ENCODE measurements at places on chromosomes 16 and 17.

DNA sequence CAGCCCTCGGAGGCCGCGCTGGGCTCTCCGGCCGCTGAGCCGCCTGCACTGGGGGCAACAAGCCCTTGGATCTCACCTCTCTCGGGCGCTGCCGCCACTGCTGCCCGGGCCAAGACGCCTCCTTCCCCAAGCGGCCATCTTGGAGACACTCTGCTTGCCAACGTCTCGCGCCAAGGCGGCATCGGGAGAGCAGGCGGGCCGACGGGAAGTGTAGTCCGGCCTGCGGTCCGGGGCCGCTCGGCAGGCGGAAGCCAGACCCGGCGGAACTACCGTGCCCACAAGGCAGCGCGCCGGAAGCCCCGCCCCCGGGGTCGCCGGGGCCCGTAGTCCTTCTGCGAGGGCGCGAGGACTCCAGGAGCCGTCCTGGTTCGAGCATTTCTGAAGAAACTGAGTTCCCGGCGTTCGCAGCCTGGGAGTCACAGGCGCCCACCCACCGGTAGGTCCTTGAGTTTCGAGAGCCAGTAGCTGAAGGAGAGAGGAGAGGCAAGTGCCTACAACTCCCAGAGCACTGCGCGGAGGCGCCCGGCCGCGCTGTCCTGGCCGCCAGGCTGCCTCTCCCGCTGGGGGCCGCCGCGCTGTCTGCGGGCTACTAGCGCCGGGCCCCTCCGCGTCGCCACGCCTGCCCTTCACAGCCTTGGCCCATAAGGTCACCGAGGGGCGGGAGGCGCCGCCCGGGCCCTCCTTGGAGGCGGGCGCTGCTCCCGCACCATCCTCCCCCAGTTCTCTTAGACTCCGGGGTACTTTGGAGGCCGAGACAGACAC is at the start of gene TMEM11:
Gene TMEM11, minus strand, starts transcription at position 147 of the 762 bp plus-strand sequence. Its CDS starts 9 bp downstream, at position 138.
- peaks cover 20% of the 10 kb centered on the region for H3K4me1 ChIP-seq
- H3K27me3 ChIP-seq = no peaks in the 10 kb centered on the region
- peak; percentile 92 for DNase-seq
- H3K4me3 ChIP-seq = peak within 1 kb of the TSS; percentile 83

GRCh38 chr17:81295676-81296381 is 722 bp upstream of the SLC38A10 start:
- DNase-seq = peak; percentile 80
- peak overlapping the region; percentile 59 for H3K27ac ChIP-seq
- H3K4me3 ChIP-seq = peak overlapping the region; percentile 98
- peaks cover 8% of the 10 kb centered on the region for H3K4me1 ChIP-seq
- peaks cover 11% of the 10 kb centered on the region for H3K27me3 ChIP-seq

DNA sequence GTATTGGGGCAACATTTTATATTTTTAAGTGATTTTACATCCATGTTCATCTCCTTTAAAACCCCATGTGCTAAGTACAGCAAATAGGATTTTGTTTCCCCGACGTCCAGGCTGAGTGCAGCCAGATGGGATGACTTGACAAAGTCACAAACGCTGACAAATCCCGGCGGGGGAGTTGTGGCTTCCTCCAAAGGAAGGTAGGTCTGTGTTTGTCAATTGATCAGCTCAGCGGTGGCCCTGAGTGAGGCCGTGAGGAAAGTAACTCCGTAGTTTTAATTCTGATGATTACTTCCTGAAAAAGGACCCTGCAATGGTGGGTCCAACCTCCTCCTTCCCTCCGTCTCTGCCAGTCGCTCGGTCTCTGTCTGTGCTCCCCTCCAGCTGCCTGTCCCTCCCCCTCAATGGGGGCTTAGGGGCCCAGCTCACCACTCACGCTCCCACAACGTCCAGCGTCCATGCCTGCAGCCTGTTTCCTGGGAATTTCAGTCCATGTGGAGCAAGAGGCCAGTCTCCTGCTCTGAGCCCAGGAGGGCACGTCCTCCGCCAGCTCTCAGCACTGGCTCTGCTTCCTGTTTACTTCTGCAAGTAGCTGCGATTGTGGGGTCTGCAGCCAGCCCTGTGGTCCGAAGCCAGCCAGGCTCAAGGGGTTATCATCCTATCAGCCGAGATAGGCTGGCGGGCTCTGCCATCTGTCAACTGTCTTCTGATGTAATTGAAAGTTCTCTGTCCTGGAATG is 209.4 kb upstream of the FOXF1 start:
- H3K27ac ChIP-seq = no peak overlapping the region
- peaks cover 100% of the 10 kb centered on the region for H3K27me3 ChIP-seq
- no peak for DNase-seq
- no peaks in the 10 kb centered on the region for H3K36me3 ChIP-seq
- no peaks in the 10 kb centered on the region for H3K4me1 ChIP-seq

- no peaks in the 10 kb centered on the region for H3K27me3 ChIP-seq
- no peak overlapping the region for H3K4me3 ChIP-seq
- H3K27ac ChIP-seq = no peak overlapping the region
- no peak for DNase-seq
These were observed 9.9 kb downstream of the SLC5A11 start for GRCh38 chr16:24855678-24856077.

DNA sequence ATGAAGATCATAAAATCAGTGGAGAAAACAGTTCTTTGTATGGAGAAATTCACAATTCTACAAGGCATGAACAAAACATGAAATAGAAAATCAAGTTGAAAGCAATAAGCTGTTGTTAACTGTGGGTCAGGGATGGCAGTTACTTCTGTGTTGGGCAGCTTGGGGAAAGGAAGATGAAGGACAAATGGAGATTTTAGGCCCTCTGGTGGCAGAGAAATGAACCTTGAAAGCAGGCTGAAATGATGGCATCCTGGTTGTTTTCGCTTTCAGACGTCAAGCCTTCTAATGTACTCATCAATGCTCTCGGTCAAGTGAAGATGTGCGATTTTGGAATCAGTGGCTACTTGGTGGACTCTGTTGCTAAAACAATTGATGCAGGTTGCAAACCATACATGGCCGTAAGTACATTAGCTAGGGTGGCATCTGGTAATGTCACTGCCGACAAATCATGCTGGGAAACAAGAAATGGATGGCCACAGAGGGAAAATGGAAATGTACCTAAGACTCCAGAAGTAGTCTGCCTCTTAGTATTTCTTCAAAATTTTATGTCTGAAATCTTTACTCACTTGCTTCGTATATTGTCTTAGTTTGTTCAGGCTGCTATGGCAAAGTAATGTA is 108.9 kb downstream of the MAP2K6 start:
- no peak overlapping the region for H3K27ac ChIP-seq
- peak; percentile 45 for DNase-seq
